ENCODE measurements at places on chromosomes 16 and 17. TPM values are rescaled to one million over a fixed set of nuclear protein-coding genes. Genes with fewer than 3 reads are reported as not detected.

DNA sequence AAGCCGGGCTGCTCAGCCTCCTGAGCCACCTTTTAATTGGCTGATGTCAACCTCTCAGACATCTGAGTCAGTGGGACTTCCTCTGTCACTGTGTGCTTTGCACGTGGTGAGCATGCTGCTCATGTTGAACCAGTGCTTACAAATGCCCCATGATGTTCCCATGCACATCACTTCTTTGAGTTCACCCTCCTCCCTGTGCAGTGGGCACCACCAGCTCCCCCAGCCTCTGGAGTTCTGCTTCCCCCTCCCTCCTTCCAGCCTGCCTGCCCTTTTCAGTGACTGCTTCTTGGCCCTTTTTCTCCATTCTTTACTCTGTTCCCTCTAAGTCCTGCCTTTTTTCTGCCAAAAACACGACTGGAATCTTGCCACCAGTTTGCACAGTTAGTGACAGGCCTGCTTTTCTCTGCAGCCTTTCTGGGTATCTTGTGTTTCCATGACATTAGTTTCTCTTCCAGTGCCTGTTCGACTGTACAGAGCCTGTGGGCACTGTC is 41.6 kb downstream of the USP10 start:
- no peak for DNase-seq

- DNase-seq = no peak
These were observed 6.2 kb downstream of the TMC6 start for GRCh38 chr17:78122216-78122930.

- DNase-seq = no peak
These were observed 28.9 kb upstream of the CDH15 start for GRCh38 chr16:89142474-89143195.

The CIBAR2 gene
- total RNA-seq = not detected

The MAPT gene
- 0.05 TPM for total RNA-seq

The KRTAP9-6 gene
- not detected for total RNA-seq

The MEIOB gene
- 0.10 TPM for total RNA-seq

The FBXL19 gene
- 29.5 TPM for total RNA-seq

The CENPN gene
- total RNA-seq = 15.7 TPM

The PDILT gene
- total RNA-seq = not detected

Data from glomerular endothelial cell (primary cell).